ENCODE measurements at places on chromosomes 2 and 18. TPM values are rescaled to one million over a fixed set of nuclear protein-coding genes. Genes with fewer than 3 reads are reported as not detected.

The CAPN14 gene
- not detected for total RNA-seq

The NEURL3 gene
- not detected for total RNA-seq

The LYPD1 gene
- 0.11 TPM for total RNA-seq

The CAPN13 gene
- total RNA-seq: not detected

The SPDYA gene
- total RNA-seq: not detected

The LBX2 gene
- 0.38 TPM for total RNA-seq

The PSTPIP2 gene
- total RNA-seq: 2.8 TPM

The GALNT5 gene
- 114 TPM for total RNA-seq

The GKN1 gene
- total RNA-seq: not detected

The RMDN2 gene
- 5.8 TPM for total RNA-seq

The ANKRD29 gene
- 8.9 TPM for total RNA-seq

The LRATD1 gene
- total RNA-seq: 1.2 TPM

The SPOPL gene
- 9.5 TPM for total RNA-seq

The LYPD6B gene
- 3.9 TPM for total RNA-seq

The TM4SF20 gene
- 14.2 TPM for total RNA-seq

The FMNL2 gene
- 19.6 TPM for total RNA-seq

The ATP8B1 gene
- total RNA-seq: 43.4 TPM

The FHOD3 gene
- 10.1 TPM for total RNA-seq

The UGT1A4 gene
- total RNA-seq: not detected

The MYO5B gene
- not detected for total RNA-seq

The CTDSP1 gene
- total RNA-seq: 82.7 TPM

The CCDC68 gene
- total RNA-seq: not detected

The MSTN gene
- 0.11 TPM for total RNA-seq

The LOXL3 gene
- total RNA-seq: 52.4 TPM

The FAM228A gene
- total RNA-seq: 2.1 TPM

The MRPL44 gene
- total RNA-seq: 34.9 TPM
